Activated T-cell treated with anti-CD3 and anti-CD28 coated beads, Interleukin-2, amount 50 U/mL, for 72 hours (primary cell): ENCODE measurements at places on chromosomes 13 and 19. TPM values are rescaled to one million over a fixed set of nuclear protein-coding genes. Genes with fewer than 3 reads are reported as not detected.

- DNase-seq, result no peak
Measured at GRCh38 chr13:43583321-43583720, 203.5 kb downstream of the ENOX1 start.

GRCh38 chr19:30676990-30677679, 305.0 kb downstream of the ZNF536 start:
- DNase-seq, result no peak

- DNase-seq, result no peak
Measured at GRCh38 chr13:83450591-83450990, 431.7 kb downstream of the SLITRK1 start.

DNA sequence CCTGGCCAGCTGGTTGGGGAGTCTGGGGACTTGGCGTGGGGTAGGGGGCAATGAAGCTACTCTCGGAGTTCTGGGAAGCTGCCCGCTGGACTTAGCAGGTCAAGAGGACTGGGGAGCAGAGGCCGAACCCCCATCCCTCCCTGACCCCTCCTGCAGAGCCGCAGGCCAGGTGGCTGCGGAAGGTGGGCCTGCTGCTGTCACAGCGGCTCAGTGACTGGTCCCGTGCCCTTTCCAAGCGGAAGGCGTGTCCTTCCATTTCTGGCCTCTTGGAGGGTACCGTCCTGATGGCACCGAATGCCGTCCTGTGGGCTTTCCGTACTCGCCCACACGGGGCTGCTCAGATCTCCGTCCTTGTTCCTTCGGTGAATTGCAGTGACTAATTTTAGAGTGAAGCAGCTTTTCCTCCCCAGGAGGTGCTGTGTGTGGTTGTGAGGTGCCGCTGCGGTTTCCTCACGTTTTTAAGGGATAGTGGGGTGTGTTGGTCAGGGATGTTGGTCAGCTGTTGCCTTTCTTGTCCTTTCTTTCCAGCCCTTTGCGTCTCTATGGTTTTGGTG, 20.8 kb downstream of the DOT1L start:
- no peak for DNase-seq

DNA sequence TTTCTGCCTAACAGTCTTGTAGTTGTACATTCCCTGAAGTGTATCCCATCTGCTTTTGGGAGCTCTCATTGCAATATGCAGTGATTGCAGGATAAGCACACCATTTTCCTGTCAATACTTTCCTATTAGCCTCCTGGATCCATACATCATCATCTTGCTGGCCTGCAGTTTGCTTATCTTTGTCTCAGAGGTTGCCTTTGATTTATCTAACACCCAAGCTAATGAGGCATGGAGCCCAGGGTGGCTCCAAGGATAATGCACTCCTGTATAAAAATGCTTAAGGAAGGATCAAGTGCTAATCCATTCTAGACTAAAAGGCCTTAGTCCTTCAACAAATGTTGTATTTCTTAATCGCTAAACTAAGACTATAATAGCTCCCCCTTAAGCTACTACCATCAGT, 161.6 kb upstream of the OBI1 start:
- DNase-seq, result no peak

DNA sequence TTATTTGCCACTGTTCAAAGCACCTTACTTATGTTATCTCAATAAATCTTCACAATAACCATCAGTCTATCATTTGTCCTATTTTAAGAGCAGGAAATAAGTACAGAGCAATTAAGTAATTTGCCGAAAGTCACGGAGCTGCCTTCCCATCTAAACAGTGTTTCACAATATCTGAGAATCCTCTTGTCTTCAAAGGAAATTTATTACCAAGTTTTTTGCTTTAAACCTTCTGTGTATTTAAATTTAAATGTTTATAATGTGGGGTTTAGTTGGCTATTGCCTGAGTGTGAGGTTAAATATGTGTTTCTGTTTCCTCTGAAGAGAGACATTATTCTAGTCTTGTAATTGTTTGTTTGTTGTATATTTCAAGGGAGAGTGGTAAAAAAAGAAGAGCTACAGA, 633.1 kb downstream of the EFNB2 start:
- DNase-seq, result no peak

DNA sequence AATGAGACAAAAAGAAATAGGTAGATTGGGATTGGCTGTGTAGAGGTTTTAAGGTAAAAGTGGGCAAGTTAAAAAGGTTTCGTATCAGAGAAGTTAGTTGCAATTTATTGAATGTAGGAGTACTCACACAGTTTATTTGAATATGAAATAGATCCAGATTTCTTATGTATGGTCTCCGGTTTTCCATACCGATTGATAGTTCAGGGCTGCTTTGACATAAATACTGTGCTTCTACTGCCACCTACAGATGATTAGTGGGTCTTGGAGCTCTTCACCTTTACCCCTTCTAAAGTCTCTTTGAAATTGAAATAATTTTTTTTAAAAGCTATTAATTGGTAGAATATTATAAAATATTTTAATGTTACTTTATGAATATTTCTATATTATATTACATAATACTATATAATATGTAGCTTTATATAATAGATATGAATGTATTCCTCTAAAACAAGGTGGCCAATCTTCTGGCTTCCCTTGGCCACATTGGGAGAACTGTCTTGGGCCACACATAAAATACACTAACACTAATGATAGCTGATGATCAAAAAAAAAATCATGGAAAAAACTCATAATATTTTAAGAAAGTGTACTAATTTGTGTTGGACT, 7.7 kb upstream of the GPR18 start:
- no peak for DNase-seq

DNA sequence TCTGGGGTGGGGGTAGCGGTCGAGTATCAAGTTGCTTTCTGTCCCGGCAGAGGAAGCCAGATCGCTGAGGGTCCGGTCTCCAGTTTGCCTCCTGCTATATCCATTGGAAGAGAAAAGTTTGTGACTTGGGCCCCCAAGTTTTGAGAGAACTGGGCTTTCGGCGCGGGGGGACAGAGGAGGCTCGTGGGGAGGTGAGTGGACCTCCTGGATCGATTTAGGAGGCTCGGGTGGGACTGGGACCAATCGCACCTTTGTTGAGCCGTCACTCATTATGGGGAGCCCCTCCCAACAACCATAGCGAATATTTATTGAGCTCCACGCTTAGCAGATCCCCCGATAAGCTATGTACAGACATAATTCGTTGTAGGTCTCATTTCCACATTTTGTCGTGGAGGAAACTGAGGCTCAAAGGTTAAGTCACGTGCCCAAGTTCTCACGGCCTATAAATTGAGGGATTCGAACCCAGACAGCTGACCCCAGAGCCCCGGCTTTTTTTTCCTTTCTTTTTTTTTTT, 909 bp downstream of the RFXANK start:
- DNase-seq, result no peak

DNA sequence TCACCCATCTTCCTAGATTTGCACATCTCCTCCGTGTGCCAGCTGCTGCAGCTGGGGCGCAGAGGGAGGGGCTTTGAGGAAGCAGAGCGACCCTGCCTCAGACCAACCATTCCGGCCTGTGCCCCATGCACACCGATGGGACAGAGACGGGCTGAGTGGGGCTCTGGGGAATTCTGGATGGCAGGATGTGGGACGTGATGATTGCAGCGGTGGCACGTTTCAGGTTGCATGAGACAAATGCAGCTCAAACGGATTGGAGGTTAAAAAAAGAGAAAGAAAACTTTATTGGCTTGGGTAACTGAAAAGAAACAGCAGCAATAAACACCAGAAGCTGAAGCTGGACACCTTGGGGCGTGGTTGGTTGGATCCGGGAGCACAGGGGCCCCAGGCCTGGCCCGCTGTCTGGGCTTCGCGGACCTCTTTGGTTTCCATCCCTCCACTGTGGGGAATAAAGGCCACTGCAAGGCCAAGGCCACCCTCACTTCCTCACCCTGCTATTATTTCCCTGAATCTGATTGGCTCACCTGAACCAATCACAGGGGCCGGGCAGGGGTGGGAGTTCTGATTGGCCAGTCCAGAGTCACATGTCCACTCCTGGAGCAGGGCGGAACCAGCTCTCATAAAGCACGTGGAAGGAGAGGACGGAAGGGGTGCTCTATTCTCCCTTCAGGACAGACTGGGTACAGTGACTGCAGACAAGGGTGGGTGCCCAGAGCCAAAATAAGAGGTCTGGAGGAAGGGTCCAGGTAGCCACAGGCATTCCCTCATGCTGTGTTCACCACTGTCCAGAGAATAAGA, 6.1 kb upstream of the ZNF787 start:
- no peak for DNase-seq

DNA sequence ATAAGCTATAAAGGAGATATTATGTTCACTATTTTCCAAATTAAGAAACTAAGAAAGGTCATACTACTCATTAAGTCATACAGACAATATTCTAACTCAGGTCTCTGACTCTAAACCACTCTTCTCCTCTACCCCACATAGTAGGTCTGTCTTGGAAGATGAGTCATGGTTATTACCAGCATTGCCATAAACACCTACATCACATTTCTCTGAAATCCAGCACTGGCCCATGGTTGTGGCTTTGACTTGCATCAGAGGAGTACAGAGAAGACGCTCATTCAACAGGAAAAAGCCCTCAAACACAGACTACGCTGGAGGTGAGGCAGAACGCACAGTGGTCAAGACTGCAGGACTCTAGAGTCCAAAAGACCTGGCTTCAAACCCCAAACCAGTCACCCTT, 476.8 kb downstream of the COG6 start:
- DNase-seq, result peak; percentile 74

Gene ITGBL1
- not detected for total RNA-seq

Gene CRLF1
- total RNA-seq, result not detected

Gene ZNF835
- 1.3 TPM for total RNA-seq

Gene KCNK6
- 10.2 TPM for total RNA-seq

Gene NTF4
- not detected for total RNA-seq

Gene ERICH6B
- not detected for total RNA-seq

Gene MRPL54
- total RNA-seq, result 67.3 TPM

Gene NLRP11
- not detected for total RNA-seq

Gene PRRG2
- total RNA-seq, result 1.1 TPM

Gene SLAIN1
- total RNA-seq, result 24.8 TPM

Gene ACER1
- 0.34 TPM for total RNA-seq

Gene KIR2DL3
- not detected for total RNA-seq

Gene SLC1A6
- not detected for total RNA-seq
